ENCODE measurements at places on chromosomes 12 and 14.

DNA sequence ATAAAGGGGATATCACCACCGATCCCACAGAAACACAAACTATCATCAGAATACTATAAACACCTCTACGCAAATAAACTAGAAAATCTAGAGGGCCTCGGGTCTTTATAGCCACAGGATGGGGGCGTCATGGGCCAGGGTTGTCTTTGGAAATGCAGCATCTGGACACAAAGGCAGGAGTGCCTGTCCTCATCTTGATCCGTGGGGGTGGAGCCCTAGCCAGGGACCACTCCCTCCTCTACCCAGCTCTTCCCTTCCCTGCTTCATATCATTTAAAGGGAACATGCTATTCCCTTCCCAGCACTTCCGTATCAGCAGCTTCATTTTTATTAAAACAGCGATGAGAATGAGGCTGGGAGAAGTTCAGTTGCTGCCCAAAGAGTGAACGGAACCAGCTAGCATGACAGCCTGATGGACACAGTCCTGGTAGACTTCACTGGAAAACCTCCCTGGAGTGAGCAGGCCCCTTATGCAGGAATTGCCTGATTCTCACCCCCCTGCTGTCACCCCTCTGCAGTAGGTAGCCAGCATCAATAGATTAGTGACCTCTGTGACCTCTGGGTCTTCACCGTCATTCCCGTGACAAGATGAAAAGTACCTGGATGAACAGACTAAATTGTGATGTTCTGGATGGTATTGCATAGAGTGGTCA lies 251.4 kb upstream of the RGS6 start:
- DNase-seq = no peak

- DNase-seq = no peak
Measured at GRCh38 chr14:20550926-20551325, 9.9 kb downstream of the RNASE9 start.

DNA sequence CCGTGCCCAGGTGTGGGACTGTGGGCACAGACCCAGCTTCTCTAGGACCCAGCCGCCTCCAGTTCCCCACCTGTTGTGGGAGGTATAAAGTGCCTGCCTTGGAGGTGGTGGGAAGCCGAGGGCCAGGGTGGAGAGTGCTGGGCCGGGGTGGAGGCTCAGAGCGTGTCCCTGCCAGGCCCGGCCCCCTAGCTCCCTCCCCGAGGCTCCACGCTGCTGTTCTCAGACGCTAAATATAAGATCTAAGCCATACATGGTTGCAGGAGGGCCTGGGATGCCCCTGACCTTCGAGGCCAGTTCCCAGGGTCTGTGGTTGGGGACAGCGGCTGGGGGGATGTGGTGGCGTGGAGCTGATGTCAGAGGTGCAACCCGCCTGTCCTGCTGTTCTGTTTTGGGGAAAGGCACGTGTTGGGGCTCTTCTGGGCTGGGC lies 10.8 kb downstream of the INF2 start:
- no peak for DNase-seq

- DNase-seq = no peak
Measured at GRCh38 chr12:5904969-5905368, 40.1 kb downstream of the ANO2 start.

DNA sequence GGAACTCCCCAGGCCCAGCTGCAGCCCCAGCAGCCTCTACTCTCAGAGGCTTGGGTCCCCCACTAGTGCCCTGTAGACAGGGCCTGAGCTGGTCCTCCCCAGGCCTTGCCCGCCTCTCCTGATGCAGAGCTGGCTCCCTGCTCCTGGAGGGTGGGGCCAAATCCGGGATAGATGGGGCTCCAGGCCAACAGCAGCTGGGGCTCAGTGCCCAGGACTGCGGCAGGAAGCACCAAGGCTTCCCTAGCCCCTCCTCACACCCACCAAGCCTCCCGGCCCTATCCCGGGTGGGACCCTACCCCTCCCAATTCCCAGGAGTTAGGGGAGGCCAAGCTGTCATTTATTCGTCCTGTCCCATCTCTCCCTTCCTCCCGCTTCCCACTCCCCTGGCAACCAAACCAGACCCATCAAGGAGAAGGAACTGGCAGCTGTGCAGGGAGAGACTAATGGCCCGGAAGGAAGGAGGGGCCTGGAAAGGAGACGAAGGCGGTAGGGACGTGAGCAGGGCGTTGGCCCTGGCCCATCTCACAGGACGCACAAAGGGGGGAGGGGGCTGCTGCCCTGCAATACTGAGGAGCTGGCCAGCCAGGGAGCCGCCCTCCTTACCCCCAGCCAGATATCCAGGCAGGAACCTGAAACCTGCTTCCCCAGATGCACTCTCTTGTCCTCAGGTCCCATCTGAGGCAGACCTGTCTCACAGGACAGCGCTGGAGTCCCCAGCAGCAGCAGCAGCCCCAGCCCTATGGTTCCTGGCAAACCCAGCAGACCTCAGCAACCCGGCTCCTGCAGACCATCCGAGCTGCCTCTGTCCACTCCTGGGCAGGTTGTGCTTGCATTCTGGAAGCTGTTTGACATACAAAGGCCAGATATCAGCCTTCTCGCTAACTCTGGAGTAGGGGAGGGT lies 1.6 kb upstream of the PRPH start:
- no peak for DNase-seq

DNA sequence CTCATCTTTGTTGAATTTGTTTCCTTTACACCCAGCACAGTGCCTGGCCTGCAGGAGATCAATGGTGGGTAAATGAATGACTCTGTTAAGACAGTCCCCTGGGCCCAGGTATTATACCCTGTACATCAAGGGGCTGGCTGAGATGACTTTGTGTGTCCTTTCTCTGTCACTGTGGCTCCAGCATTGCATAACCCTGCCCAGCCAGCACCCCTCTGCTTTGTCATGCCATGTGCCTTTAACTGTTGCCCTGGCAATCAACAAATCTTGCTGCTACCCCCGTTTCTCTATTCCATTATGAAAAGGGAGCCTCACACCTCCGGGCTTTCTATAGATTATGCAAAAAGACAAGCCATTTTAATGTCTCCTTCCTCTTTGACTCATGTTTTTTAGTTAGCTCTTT lies 7.6 kb upstream of the FLVCR2 start:
- DNase-seq = peak; percentile 71

GRCh38 chr12:130418251-130418650 lies 80.6 kb downstream of the PIWIL1 start:
- DNase-seq = no peak

All from activated effector memory CD4-positive, alpha-beta T cell treated with anti-CD3 and anti-CD28 coated beads, Interleukin-2, amount 50 U/mL, for 16 hours (primary cell).